ENCODE measurements at places on chromosomes 2 and 18.

DNA sequence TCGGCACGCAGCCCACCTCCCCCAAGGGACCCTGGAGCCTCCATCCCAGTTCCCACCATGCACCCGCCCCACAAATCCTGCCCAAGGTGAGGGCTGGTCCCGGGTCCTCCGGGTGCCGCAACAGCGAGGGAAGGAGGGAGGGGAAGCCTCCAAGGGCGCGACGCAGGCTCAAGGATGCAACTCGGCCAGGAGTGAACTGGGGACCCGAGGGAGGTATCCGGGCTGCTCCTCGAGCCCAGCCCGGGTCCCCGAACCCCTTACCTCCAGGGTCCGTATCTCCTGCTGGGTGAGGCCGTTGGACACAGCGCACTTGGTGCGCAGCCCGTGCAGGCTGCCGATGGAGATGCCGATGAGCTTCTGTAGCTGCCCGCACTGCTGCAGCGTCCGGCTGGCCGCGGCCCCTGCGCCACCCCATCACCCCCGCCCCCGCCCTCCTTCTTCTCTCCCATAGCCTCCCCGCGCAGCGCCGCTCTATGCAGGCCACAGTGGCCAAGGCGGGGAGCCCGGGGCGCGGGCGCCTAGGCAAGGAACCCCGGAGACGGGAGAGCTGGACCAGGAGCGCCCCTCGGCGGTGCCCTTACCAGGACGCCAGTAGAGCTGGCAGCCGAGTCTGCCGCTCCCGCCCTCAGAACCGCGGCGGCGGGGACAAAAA is 124.1 kb downstream of the ANKRD30BL start:
- no peak for DNase-seq

GRCh38 chr18:66916834-66917233 is 312.9 kb upstream of the CDH19 start:
- no peak for DNase-seq

DNA sequence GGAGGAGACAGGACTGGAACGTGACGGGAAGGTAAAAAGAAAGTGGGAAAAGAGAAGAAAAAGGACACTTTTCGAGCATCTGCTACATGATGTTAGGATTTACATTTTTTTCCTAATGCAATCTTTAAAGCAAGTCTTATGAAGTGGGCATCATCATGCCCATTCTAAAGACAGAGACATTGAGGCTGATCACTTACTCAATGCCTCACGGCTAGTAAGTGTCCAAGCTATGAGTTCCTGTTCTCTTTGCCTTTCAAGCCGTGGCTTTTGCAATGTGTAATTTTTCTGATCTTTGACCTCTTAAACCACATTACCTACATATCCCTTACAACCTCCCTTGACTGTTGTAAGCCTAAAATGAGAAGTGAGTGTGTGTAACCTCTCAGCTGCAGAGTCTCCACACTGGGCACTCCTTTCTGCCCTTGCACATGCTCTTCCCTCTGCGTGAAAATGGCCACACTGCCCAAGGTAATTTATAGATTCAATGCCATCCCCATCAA is 649.2 kb downstream of the RNF144A start:
- DNase-seq: no peak

GRCh38 chr2:2226326-2226725 is 104.7 kb downstream of the MYT1L start:
- no peak for DNase-seq

GRCh38 chr2:38129987-38130386 is 54.0 kb upstream of the CYP1B1 start:
- no peak for DNase-seq

DNA sequence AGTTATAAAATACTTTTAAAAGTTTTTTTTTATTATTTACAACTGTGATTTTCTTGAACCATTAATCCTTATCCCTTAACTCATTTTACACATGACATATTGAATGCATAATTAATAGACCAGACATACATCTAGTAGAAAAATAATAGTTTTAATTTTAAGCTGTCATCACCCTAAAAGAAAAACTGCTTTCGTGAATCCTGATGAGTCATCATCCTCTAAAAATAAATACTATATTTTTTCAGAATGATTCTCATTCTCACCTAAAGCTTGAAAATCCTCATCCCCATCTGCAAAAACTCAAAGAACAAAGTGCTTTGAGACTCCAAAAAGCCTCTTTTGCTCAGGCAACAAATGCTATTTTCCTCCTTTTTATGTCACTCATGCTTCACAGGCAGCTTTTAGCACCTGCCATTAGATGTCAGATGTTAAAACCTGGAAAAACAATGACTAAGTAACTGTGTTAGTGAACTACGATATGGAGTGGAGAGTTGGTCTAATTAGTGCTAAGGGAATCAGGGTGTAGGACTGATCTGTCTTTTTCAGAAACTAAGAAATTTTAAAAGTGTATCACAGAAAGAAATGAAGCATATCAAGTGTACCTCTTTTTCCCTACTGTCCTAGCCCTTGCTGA is 297.6 kb downstream of the TMX3 start:
- no peak for DNase-seq

DNA sequence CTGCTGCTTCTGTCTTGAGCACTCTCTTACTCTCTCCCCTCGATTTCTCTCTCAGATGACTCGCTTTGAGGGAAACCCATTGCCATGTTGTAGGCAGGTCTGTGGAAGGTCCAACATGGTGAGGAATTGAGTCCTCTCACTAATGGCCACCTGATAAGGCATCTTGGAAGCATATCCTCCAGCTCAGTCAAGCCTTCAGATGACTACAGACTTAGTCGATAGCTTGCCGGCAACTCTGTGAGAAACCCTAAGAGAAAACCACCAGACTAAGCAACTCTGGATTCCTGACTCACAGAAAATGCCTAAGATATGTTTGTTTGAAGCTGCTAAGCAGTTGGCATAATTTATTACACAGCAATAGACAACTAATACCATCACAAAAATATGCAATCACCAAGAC is 51.2 kb downstream of the WDR75 start:
- no peak for DNase-seq

DNA sequence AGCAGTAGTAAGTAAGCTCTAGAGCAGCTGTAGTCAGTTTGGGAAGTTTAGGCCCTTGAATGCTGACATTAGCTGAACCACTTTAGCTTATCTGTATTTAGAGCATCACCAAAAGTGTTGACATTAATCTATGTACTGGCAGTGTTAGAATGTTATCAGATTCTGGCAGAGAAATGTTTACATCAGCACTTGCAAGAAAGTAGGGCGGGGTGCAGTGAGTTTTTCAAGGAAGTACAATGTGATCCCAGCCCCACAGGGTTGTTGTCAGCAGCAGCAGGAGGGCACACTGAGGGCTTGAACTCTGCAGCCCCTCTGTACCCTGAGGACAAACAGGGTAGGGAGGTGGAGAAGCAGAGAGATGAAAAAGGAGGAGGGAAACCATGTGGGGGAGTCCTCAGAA is 35.5 kb upstream of the RMP24 start:
- DNase-seq: no peak

- no peak for DNase-seq
These were observed 9.2 kb downstream of the CHST9 start for GRCh38 chr18:27175914-27176313.

DNA sequence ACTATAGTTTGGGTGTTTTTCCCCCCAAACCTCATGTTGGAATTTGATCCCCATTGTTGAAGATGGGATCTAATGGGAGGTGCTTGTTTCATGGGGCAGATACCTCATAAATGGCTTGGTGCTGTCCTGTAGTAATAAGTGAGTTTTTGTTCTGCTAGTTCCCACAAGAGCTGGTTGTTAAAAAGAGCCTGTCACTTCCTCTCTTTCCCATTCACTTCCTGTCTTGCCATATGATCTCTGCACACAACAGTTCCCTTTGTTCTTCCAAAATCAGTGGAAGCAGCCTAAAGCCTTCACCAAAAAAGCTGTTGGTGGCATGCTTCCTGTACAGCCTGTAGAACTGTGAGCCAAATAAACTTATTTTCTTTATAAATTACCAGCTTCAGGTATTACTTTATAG is 768.2 kb upstream of the VRK2 start:
- DNase-seq: no peak

- no peak for DNase-seq
These were observed 55.9 kb downstream of the E2F6 start for GRCh38 chr2:11410101-11410500.

DNA sequence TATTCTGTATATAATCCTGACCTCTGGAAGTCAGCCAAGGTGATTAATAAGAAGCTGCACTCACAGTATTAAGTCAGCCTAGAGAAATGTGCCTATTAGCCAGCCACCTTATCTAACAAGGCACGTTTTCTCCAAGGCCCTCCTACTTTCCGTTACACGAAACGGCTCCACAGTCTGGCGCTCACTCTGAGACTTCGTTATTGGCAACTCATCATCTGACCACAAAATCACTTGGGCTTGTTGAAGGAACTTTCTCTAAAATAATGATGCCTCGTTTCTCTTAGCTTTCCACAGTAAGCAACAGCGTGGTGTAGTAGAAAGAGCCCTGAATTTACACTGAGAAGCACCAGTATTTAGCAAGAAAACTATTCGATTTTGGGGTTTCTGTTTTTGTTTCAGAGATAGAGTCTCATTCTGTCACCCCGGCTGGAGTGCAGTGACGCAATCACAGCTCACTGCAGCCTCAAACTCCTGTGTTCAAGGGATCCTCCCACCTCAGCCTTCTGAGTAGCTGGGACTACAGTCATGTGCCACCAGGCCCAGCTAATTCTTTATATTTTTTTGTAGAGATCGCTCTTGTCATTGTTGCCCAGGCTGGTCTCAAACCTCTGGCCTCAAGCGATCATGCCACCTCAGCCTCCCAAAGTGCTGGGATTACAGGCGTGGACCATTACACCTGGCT is 53.6 kb upstream of the SLC14A1 start:
- peak; percentile 59 for DNase-seq

- DNase-seq: no peak
These were observed 3.8 kb downstream of the ITGB1BP1 start for GRCh38 chr2:9419541-9419940.

DNA sequence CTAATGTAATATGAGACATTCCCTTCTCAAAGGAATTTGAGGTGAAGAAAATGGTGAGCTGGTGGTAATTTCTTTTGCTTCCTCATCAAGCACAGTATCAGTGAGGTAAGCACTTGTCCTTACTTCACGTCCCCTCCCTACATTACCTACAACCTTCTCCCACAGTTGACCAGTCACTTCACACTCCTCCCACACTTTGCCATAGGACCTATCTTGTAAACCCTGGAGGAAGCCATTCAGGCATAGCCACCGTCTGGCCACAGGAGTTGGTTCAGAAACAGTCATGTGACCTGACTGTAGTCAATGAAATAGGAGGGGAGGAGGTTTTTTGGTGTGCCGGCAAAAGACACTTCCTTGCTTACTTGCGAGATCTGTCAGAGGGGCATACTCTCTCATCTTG is 12.1 kb downstream of the ACOXL start:
- no peak for DNase-seq

GRCh38 chr2:217899231-217900009 is 103.4 kb downstream of the TNS1 start:
- no peak for DNase-seq
